Kidney (tissue), 22 donors: ENCODE measurements at places on chromosomes 5 and 9.

- no peaks in the 10 kb centered on the region for H3K27me3 ChIP-seq
- H3K36me3 ChIP-seq, result no peaks in the 10 kb centered on the region
Measured at GRCh38 chr9:85900504-85901201, 40.3 kb upstream of the NAA35 start.

DNA sequence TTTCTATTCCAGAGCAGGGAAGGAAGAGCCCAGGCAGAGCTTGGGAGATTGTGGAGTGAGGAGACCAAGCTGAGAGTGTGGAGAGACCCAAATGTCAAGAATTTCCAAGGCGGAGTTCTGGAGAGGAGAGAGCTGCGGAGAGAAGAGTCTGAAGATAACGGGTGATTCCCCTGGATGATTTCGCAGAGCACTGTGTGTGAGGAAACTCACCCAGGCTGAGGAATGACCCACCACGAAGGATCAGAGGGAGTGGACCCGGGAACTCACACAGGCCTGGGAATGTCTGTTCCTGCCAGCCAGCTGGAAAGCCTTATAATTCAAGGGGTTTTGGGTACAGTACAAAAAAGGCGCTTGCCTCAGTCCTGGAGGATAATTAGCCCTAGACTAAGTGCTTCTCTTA lies 94.2 kb downstream of the WNK2 start:
- H3K27ac ChIP-seq, result no peak overlapping the region
- no peak overlapping the region for H3K4me3 ChIP-seq
- no peaks in the 10 kb centered on the region for H3K27me3 ChIP-seq
- DNase-seq, result no peak

DNA sequence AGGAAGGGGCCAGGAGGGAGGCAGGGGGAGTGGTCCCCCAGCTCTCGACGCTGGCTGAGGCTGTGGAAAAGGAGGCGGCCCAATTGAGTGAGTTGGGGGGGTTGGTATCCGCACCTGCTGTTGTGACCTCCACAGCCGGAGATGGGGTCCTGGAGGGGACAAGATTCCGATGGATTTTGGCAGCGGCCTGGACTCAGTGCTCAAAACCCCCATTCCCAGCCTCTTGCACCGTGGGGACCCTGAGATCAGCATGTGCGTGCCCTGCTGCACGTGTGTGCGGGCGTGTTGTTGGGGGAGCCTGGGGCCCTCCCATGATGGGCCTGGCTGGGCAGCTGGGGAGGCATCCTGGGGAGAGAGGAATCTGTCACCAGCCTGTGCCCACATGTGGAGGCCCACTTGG lies 15.0 kb downstream of the CNTFR start:
- DNase-seq, result no peak
- H3K27me3 ChIP-seq, result peaks cover 2% of the 10 kb centered on the region
- H3K4me1 ChIP-seq, result peaks cover 7% of the 10 kb centered on the region
- no peak overlapping the region for H3K27ac ChIP-seq
- no peak overlapping the region for H3K4me3 ChIP-seq
- no peaks in the 10 kb centered on the region for H3K36me3 ChIP-seq

DNA sequence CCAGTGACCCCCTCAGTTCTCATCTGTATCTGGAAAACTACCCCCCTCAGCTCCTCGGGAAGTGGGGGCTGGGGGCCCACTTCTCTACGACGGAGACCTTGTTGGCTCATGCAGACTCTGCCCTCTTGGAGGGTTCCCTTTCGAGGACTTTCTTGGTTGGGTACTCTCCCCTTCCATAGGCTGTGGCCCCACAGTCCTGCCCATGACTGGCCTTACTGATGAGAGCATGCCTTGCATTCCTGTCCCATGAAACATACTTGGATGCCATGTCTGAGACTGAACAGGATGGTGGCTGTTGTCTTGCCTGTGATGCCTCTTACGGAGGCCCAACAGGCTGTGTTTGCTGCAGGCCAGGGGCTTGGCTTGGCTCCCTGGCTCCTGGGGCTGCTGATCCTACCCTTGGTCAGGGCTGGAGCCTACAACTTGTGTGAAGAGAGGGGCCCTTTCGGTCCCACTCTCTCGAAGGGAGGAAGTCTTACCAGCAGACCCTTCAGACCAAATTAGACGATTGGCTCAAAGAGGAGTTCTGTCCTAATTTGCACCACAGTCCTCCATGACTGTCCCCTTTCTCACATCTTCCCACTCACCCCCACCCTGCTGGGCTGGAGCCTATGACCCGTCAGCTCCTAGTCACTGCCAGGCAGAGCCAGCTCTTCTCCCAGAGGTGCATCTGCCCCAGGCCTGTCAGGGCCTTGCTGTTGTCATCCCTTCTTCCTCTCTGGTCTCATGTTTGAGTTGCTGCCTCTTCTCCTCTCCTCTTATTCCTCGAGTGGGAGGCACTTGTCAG lies 109.9 kb downstream of the CACNA1B start:
- no peaks in the 10 kb centered on the region for H3K4me1 ChIP-seq
- no peak overlapping the region for H3K4me3 ChIP-seq
- H3K36me3 ChIP-seq, result no peaks in the 10 kb centered on the region
- DNase-seq, result no peak
- no peak overlapping the region for H3K27ac ChIP-seq

DNA sequence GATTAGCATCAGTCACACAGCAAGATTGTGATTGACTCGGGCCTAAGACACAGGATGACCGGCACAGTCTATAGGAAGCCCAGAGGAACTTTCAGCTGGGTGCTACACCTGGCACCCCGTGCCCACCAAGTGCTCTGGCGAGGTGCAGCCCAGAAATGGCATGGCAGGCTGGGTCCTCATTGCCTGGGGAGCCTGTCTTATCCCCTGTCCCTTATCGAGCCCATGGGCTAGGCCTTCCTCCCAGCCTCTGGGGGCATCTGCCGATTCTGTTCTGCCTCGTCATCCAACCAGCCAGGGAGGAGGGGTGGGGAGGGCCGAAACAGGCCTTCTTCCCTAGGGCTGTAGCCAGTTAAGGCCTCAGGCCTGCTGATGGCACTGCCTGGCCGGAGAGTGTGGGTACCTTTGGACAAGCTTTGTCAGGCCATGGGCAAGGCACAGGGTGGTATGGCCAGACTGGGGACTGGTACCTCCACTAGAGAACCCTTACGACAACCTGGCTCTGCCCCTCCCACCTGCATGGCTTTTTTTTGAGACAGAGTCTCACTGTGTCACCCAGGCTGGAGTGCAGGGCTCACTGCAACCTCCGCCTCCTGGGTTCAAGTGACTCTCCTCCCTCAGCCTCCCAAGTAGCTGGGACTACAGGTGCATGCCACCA lies 1.6 kb downstream of the GRK6 start:
- H3K4me1 ChIP-seq, result peaks cover 17% of the 10 kb centered on the region
- no peak for DNase-seq
- peaks cover 2% of the 10 kb centered on the region for H3K36me3 ChIP-seq
- H3K4me3 ChIP-seq, result peak overlapping the region; percentile 80
- H3K27ac ChIP-seq, result no peak overlapping the region
- no peaks in the 10 kb centered on the region for H3K27me3 ChIP-seq

DNA sequence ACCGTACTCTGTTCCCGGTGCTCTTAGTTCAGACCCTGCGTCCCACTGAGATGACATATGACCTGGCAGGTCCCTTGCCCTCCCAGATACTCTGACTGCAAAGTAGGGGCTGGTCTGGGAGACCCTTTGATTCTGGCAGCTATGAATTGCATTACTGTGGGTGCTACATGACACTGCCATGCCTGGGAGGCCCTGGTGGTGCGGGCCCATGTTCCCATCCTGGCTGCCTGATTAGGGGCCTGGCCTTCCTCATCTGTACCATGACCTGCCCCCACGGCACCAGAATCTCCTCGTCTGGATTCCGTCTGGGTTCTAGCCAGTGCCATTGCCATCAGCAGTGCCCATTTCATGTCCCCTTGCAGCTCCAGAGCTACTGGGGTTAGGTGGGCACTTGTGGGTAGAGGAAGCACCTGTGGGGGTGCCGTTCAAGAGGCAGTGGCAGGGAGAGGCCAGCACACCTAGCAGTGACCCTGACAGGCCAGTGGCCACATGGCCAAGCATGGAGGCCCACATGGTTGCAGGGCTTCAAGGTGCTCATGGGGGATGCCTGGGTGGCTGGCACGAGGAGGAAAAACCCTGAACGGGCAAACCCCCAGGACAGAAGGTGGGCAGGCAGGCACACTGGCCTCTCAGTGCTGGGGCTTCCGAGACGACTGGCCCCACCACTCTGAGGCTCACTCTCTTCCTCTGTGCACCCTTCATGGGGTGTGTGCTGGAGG lies 69.7 kb downstream of the PHF2 start:
- H3K4me3 ChIP-seq, result no peak overlapping the region
- DNase-seq, result peak; percentile 19
- H3K27ac ChIP-seq, result no peak overlapping the region
- H3K36me3 ChIP-seq, result peaks cover 33% of the 10 kb centered on the region
- peaks cover 2% of the 10 kb centered on the region for H3K4me1 ChIP-seq
- no peaks in the 10 kb centered on the region for H3K27me3 ChIP-seq

DNA sequence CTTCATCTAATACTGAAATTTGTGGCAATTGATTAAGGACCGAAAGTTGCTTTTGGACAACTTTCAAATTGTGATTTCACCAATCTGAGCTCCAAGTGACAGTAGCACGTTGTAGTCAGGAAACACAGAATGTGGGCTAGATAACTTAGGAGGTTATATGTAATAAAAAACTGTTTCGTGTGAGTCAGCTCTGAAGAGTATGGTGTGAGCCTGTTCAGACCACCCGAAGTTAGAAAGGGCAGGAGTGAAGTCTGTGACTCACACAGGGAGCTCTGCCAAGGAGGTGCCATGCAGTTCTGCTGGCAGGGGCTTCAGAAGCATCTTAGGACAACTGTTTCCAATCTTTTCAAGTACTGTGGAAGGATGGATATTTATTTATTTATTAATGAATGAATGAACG lies 16.4 kb upstream of the ZBTB34 start:
- peak overlapping the region; percentile 39 for H3K4me3 ChIP-seq
- no peaks in the 10 kb centered on the region for H3K4me1 ChIP-seq
- DNase-seq, result no peak
- no peaks in the 10 kb centered on the region for H3K27me3 ChIP-seq
